ENCODE measurements at places on chromosomes 4 and X.

GRCh38 chr4:83388313-83388676 is 53.6 kb upstream of the HPSE start:
- DNase-seq: no peak

GRCh38 chrX:47502316-47503125 is 19.5 kb upstream of the ZNF41 start:
- no peak for DNase-seq

DNA sequence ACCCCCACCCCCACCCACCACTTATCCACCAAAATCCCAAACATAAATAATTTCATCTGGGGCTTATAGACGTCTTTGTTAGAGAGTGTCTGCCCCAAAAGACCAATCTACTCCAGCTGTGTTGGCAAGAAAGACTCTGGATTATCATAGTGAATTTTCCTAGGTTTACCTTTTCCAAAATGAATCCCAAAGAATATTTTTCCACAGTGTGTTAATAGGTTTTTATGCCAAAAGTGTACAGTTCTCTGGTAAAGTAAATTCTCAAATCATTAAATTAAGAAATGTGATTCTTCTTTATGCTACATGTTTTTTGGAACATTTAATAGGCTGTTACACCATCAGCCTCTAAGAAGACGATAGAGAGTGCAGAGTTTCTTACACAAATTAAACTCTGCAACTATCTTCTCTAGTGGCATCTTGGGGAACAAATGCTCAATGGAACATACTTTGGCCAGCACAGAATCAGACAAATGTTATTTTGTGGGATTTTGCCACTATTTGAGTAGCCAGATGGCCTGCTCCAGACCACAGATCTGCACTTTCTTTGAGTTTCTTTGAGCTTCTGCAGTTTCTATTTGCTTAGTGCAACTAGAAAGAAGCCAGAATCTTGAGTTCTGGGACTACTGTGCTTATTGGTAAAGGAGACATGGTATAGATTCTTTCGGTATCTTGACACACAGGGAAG is 206.0 kb downstream of the KIT start:
- no peak for DNase-seq

DNA sequence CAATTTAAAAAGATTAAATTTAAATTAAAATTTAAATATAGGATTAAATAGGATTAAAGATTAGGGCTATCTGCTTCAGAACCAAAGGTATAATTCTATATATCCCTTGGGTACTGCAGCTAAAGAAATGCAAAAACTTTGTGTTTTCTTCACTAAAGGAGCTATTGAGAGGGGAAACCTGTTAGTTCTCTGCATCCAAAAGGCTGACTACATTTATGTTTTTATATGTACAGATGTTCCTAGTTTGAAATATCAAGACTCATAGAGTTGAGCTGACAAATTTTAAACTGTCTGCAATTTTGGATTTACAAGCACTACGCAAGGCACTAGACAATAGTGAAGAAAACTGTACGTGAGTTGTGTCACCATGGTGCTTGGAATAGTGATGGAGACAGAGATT is 95.2 kb downstream of the CEP44 start:
- no peak for DNase-seq

DNA sequence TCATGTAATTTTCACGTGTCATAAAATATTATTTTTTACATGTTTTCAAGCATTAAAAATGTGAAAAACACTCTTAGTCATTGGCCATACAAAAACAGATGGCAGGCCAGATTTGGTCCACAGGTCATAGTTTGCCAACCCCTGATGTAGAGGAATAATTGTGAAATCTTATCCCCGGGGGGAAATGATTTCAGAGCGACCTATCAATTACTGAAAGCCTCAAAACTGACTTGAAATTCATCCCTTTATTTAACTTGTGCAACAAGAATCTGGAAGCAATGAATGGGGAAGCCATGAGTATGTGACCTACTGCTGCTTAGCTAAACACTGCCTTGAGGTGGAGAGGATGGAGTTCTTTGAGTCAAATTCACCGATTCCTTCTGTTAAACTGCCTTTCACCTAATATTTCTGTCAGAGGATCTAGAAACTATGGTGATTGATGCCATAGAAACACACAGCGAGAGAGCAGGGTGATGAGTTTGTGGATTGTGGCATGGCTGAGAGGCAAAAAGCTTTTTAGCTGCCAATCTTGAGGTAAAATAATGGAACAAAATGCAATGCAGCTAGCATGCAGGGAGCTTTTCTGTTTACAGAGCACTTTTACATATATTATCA is 30.3 kb upstream of the BRS3 start:
- DNase-seq: no peak

- no peak for DNase-seq
Observed at GRCh38 chrX:10217198-10217597, 60.4 kb downstream of the CLCN4 start.

DNA sequence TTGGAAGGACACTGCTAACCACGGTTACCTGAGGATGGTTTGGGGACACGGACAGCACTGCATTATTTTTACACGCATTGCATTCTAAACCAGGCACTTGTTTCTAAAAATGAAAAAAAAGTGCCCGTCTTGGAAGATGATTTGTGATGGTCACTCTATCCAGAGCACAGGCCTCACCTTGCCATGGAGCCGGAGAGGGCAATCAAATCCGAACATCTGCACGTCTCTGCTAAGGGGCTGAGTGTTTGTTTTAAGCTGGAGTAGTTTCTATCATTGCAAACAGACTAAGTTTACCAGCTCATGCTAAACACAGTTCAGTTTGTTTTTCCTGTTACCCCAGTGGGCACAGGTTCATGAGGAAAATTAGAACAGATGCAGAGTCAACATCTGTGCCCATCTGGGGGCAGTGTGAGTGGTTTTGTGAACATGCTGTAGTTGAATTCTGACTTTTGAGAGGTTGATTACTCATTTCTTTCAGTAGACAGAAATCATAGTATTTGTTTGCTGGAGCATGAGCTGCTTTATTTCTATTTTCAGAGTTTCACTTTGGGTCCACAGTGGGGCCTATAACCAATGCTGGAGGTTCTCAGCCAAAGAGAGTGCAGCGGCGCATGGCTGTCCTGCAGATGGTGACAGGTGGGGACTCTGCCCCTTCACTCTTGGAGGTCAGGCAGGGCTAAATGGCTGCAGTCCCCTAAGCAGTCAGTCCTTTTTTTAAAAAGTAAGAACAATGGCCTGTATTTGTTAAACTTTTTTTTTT is 65.4 kb upstream of the ENPP6 start:
- peak; percentile 22 for DNase-seq

DNA sequence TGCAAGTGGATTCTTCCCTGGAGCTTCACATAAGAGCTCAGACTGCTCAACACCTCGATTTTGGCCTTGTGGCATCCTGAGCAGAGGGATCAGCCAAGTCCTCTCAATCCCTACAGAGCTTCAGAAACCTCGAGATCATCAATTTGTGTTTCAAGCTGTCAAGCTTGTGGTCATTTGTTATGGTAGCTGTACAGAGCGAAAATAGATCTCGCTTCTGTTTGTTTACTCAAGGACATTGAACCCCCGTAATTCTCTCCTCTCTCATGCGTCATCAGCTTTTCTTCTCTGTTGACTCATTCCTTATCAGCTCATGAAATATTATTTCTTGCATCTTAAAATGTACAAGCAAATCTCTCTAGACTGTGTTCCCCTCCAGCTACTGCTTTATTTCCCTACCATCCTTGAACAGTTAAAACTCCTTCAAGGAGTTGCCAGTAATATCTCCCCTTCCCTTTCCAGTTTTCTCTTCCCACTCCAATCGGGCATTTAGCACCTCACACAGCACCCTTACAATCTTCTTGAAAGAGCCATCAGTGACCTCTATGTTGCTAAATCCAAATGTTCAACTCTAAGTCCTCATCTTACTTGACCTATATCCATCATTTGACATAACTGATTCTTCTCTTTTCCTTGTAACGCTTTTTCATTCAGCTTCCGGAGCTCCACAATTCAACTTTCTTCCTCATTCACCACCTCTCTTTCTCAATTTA is 106.2 kb upstream of the FAT1 start:
- no peak for DNase-seq

DNA sequence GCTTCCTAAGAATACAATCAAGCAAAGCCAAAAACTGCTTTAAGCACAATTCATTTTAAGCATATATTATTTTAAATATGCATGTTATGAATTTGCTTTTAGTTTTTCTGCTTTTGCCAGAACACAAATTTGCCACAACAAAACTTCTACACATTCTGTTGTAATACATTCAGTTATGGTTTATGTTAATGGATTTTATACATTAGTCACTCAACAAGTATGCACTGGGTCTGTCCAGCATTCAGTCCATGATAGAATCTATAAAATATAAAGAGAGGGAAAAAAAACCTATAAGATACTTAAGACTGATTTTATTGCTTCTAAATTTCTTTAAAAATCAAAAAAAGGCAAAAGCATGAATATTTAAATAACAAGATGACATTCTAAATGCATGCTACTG is 22.2 kb downstream of the IQCM start:
- DNase-seq: no peak

- no peak for DNase-seq
Observed at GRCh38 chrX:16113978-16114565, 9.3 kb upstream of the GRPR start.

GRCh38 chr4:106266201-106266600 is 49.8 kb downstream of the TBCK start:
- DNase-seq: no peak

DNA sequence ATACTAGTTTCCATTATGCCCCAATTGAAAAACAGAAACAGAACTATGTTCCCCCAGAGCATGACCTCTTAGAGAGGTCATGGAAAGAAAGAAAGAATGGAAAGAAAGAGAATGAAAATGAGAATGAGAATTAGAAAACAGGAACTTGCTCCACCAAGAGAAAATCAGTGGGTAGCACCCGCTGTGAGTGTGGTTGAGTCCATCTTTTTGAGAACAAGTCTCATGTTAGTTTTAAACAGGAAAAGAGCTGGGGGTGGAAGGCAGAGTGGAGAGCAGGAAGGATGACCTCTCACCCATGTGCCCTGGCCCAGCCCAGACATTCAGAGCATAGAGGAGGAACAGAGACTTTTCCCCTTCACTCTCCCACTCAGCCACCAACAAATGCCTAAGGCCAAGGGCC is 4.9 kb downstream of the GSX2 start:
- DNase-seq: no peak

DNA sequence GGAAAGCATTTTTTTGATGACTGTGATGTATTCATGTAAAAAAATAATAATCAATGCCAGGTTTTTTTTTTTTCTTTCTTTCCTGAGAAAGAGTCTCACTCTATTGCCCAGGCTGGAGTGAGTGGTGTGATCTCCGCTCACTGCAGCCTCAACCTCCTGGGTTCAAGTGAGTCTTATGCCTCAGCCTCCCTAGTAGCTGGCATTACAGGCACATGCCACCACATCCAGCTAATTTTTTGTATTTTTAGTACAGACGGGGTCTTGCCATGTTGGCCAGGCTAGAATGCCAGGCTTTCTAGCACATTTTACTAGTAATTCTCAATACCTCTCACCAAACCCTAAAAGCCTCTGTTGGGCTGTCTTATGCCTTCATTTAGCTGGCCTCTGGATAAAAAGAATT is 25.7 kb downstream of the GPM6B start:
- DNase-seq: no peak

- no peak for DNase-seq
Observed at GRCh38 chrX:46838974-46839480, 2.2 kb downstream of the RP2 start.

GRCh38 chr4:27759611-27760575 is 899.3 kb downstream of the STIM2 start:
- DNase-seq: no peak

DNA sequence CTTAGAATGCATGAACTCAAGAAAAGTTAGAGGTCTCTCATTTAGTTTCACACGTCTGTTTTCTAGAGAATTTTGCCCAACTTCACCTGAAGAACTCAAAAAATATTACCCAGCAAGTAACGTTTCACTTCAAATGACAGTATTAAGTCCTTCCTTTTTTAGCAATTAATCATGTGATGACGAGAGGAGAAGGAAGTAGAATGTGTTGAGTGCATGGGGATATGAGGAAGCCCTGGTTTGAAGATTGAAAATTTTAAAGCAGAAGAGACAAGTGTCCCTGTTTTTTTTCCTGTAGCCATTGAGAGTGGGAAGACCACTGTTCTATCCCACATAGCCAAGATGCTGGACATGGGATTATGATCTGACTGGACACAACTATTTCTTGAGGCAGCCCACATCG is 406.3 kb upstream of the CPEB2 start:
- no peak for DNase-seq

GRCh38 chrX:120377715-120378114 is 15.8 kb downstream of the ATP1B4 start:
- no peak for DNase-seq

DNA sequence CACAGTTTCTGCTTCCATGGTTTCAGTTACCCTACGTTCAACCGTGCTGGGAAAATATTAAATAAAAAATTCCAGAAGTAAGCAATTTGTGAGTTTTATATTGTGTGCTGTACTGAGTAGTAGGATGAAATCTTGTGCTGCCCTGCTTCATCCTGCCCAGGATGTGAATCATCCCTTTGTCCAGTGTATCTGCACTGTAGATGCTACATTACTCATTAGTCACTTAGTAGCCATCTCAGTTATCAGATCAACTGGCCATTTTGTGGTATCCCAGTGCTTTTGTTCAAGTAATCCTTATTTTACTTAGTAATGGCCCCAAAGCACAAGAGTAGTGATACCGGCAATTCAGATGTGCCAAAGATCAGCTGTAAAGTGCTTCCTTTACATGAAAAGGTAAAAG is 97.9 kb downstream of the COX18 start:
- DNase-seq: no peak

DNA sequence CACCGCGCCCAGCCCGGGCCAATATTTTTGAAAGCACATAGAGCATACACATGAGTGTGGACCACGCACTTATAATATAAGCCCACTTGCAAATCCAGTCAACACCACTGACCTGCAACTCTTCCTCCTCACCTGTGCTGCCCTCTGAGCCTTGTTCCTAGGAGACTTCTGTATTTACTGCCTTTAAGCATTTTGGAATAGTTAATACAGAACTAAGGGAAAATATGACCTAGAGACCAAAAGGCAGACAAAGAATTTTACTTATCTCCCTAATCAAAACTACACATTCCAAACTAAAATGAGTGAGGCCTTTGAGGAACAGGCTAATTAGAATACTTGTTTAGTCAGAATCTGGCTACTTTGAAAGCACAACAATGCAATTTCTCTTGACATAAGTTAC is 89.1 kb downstream of the RELL1 start:
- DNase-seq: no peak

DNA sequence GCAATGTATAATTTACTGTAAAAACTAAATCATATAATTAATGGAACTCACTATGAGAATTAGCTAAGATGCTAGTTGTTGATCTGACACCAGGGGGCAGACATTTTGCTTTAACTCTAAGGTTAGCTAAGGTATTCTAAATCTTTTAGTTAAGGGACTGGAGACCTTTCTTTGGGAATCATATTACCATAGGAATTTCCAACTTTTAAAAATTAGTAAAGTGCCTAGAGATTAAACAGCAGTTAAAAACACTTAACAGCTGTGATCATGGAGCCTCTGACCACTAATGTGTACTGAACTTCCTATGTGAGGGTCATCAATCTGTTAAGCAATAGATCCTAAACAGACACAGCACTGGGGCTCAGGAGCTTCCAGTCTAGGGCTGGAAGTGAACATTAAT is 226.6 kb downstream of the NSUN7 start:
- DNase-seq: peak; percentile 25

Measured in transverse colon (tissue), 4 donors.